ENCODE measurements at places on chromosomes 3 and 15. TPM values are rescaled to one million over a fixed set of nuclear protein-coding genes. Genes with fewer than 3 reads are reported as not detected.

The TICRR gene
- 1.2 TPM for total RNA-seq

The DNAH12 gene
- total RNA-seq, result 0.74 TPM

The DCLK3 gene
- 2.7 TPM for total RNA-seq

The TGM5 gene
- total RNA-seq, result not detected

The CPN2 gene
- total RNA-seq, result not detected

The TNFAIP8L3 gene
- 1.7 TPM for total RNA-seq

The SPATA12 gene
- total RNA-seq, result not detected

The TMEM207 gene
- total RNA-seq, result not detected

The GOLGA6B gene
- not detected for total RNA-seq

The RPN1 gene
- total RNA-seq, result 104 TPM
